IMR-90 (cell line): ENCODE measurements at places on chromosomes 13 and 19. TPM values are rescaled to one million over a fixed set of nuclear protein-coding genes. Genes with fewer than 3 reads are reported as not detected.

GRCh38 chr19:54882758-54883157, 8.7 kb downstream of the FCAR start:
- DNase-seq, result no peak

DNA sequence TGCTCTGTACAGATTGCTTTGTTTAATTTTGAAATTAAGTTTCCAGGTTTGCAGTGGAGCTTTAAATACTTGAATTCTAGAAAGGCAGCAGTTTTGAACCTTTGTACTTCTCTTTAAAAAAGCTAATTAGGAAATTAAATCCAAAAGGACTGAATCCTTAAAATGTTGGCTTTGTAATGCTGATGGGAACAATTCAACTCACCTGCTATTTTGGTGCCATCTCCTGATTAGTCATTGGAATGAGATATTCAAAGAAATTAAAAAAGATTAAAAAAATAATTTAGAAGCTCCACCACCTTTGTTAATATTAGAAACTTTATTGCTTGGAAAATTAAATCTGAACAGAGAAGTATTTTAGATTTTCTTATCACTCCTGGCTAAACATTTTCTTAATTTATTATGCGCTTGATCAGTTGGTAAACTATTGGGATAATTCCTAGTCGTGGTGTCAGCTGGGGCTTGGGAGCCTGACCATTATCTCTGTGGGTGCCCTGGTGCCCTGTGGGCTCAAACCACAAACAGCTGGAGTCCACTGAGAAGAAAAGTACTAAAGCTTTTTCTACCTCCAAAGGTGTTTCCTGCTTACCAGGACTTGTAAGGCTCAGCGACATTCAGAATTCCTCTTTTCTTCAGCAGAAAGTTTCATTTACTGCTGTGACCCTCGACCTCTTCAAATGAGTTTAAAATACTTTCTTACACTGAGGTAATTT, 540.4 kb downstream of the DIAPH3 start:
- no peak for DNase-seq

- peak; percentile 76 for DNase-seq
Observed at GRCh38 chr13:113562085-113562749, 22.3 kb upstream of the TFDP1 start.

The IL17D gene
- 0.56 and 0.72 TPM in 2 replicates for total RNA-seq

DNA sequence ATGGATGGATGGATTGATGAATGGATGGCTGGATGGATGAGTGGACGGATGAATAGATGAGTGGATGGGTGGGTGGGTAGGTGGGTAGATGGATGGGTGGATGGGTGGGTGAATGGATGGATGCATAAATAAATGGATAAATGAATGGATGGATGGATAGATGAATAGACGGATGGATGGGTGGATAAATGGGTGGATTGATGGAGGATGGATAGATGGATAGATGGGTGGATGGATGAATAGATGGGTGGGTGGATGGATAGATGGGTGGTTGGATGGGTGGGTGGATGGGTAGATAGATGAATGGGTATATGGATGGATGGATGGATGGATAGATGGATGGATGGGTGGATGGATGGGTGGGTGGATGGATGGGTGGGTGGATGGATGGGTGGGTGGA, 84.9 kb upstream of the ZNF536 start:
- DNase-seq, result no peak

The SLC1A6 gene
- not detected in 2 replicates for total RNA-seq

GRCh38 chr13:27526516-27526915, 76.2 kb upstream of the MTIF3 start:
- no peak for DNase-seq

The A1BG gene
- total RNA-seq, result 4.5 and 6.4 TPM in 2 replicates

The CYP2A7 gene
- total RNA-seq, result not detected in 2 replicates

- DNase-seq, result peak; percentile 95
Observed at GRCh38 chr19:13154241-13154778, 4.1 kb downstream of the IER2 start.

DNA sequence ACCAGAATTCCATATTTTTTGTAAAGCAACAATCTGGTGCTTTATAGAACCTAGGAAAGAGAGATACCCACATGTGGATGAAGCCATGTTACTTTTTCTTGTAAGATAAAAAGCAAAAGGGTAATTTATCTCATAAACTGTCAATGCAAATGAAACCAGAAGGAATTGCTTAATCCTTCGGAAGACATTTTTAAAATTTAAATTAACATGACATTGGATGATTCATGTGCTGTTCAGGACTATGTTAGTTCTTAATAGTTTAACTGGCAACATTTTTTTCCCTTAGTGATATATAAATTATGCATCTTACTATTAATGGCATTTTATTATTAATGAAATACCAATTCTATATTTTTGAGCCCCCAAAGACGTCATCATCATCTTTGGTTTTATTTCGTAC, 25.8 kb upstream of the IGLON5 start:
- DNase-seq, result no peak

DNA sequence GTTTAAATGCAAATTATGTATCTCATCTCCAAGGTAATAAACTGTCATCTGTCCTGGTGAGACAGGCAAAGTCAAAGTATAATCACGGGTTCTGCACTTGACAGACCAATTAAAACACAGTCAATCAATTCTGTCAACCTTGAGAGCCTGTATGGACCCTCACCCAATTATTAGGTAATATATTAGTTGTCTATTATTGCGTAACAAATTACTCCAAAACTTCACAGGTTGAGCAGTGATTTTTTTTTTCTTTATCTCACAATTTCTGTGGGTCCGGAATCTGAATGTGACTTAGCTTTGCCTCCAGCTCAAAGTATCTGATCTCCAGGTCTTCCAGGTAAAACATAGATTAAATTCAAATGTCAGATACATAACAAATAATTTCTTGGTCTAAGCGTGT, 707.4 kb upstream of the ARGLU1 start:
- DNase-seq, result no peak

- peak; percentile 1 for DNase-seq
Observed at GRCh38 chr13:91313103-91313502, 34.4 kb upstream of the MIR17HG start.

The OCEL1 gene
- total RNA-seq, result 0.83 and 1.1 TPM in 2 replicates

- DNase-seq, result no peak
Observed at GRCh38 chr19:19031891-19032290, 1.4 kb downstream of the SUGP2 start.

GRCh38 chr19:14809272-14810057, 25.5 kb downstream of the OR7A5 start:
- DNase-seq, result no peak
